AG09319 (cell line): ENCODE measurements at places on chromosomes 12 and 14.

GRCh38 chr12:132429946-132430643 lies 59.9 kb upstream of the FBRSL1 start:
- no peak for DNase-seq

GRCh38 chr12:129552996-129553750 lies 350.7 kb downstream of the TMEM132D start:
- DNase-seq = no peak

DNA sequence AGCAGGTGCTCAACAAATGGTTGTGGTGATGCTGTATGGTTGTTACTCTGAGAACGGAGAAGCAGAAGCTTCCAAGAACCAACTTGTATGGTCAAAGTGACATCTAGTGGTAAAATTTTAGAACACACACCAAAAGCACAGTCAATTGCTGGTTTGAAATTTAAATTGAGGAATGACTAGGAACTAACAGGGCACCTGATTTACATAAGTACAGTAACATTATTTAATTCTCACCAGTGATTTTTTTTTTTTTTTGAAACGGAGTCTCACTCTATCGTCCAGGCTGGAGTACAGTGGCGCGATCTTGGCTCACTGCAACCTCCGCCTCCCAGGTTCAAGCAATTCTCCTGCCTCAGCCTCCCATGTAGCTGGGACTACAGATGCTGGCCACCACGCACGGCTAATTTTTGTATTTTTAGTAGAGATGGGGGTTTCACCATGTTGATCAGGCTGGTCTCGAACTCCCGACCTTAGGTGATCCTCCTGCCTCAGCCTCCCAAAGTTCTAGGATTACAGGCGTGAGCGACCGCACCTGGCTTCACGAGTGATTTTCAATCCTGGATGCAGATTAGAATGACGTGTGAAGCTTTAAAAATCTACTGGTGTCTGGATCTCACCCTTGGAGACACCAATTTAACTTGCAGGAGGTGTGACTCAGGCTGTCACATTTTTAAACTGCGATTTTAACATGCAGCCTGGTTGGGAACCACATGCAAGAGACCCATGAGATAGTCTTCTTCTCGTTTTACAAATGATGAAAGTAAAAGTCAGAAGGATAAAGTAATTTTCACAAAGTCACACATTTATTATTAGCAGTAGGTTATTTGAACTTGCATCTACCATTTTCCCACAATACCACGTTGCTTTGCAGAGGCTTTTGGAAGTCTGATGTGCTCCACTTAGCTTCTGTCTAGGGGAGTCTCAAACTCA lies 14.1 kb upstream of the NUMB start:
- no peak for DNase-seq

DNA sequence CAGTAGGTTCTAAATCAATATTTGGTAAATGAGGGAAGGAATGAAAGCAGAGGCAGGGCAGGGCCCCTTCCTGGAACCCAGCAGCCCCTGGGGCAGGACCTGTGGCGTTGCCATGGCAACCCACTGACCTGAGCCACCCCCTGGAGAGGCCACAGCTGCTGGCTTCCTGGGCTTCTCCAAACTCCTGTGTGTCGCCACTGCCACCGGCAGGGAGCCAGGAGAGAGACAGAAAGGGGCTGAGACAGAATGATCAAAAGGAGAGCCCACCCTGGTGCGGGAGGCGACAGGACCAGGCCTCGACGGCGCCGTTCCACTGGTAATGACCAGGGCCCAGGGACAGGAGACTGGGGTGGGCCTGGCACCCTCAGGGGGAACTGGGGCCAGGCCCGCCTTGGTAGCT lies 18.2 kb downstream of the RFX4 start:
- DNase-seq = no peak

- DNase-seq = no peak
Measured at GRCh38 chr12:90627180-90627896, 327.6 kb downstream of the CCER1 start.

DNA sequence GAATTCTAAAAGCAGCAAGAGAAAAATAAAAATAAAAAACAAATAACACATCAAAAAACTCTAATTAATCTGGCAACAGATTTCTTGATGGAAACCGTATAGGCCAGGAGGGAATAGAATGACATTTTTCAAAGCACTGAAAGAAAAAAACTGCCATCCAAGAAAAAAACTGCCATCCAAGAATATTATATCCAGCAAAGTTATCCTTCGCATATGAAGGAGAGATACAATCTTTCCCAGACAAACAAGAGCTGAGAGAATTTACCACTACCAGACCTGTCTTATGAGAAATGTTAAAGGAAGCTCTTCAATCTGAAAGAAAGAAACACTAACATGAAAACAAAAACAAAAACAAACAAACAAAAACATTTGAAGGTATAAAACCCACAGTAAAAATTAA lies 214.8 kb downstream of the EMP1 start:
- no peak for DNase-seq

- no peak for DNase-seq
Measured at GRCh38 chr12:67572492-67572891, 76.1 kb upstream of the DYRK2 start.

GRCh38 chr14:65937960-65938316 lies 525.4 kb downstream of the FUT8 start:
- DNase-seq = no peak

DNA sequence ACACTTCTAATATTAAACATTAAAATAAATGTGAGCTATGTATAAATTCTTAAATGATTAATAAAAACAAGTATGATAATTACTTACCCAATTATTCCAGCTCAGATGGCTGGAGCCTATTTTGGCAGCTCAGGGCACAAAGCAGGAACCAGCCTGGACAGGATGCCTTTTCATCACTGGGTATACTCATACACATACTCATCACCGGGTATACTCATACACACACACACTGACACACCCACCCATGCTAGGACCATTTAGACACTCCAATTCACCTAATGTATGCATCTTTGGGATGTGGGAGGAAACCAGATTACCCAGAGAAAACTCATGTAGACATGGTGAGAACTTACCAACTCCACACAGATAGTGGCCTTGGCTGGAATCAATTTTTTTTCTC lies 57.9 kb upstream of the CNOT2 start:
- DNase-seq = no peak

- no peak for DNase-seq
Measured at GRCh38 chr14:29865299-29865698, 62.3 kb downstream of the PRKD1 start.

- DNase-seq = no peak
Measured at GRCh38 chr12:24815114-24815423, 133.8 kb downstream of the BCAT1 start.

DNA sequence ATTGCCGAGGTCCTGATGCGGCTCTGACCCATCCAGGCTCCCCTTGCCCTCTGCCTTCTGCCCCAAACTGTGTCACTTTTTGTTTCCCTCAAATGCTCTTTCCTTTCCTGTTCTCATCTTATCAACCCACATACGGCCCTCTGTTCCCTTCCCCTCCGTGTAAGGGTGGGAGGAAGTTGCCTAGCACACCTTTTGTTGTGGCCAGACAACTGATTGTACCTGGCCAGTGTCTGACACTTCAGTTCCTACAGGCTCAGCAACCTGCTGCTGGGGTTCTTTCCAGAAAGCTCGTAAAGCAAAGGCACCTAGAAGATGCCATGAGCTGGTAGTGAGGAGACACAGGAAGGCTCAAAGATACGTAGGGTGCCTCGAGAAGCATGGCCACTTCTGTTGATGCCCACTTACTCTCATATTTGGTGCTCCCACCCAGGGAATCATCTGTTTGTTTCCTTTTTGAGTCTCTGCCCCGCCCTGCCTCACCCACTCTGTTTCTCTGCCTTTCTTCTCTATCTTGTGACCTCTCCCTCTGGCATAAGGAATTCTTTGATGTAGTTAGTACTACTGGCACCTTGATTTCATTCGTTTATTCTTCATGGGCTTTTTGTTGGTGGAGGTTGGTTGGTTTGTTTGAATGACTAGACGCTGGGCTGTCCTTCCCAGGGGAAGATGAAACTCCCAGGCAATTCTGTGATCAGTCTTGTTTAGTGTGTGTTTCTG lies 152.4 kb upstream of the FKBP4 start:
- no peak for DNase-seq

- DNase-seq = no peak
Measured at GRCh38 chr14:64447876-64448670, 17.2 kb upstream of the AKAP5 start.

DNA sequence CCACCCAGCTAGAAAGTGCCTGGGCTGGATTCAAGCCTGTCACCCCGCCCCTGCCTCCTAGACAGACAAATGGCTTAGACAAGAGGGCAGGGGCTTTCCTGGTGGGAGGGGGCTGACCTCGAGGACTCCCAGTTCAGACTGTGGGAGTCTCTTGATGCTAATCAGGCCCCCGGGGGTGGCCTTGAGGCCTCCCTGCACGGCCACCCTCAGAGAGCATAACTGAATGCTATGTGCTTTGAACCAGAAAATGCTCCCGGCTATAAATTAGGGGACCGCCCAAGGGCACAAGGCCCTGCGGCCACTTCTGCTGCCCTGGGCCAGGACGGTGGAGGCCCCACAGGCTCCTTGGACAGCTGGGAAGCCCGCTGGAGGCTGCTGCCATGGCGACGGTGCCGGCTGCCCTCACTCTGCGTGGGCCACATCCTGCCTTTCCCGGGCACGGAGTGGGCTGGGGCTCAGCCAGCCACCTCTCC lies 111.0 kb upstream of the NCOR2 start:
- no peak for DNase-seq

- DNase-seq = no peak
Measured at GRCh38 chr12:2124466-2125023, 71.8 kb downstream of the CACNA1C start.

- no peak for DNase-seq
Measured at GRCh38 chr14:55432628-55433027, 7.8 kb downstream of the TBPL2 start.

DNA sequence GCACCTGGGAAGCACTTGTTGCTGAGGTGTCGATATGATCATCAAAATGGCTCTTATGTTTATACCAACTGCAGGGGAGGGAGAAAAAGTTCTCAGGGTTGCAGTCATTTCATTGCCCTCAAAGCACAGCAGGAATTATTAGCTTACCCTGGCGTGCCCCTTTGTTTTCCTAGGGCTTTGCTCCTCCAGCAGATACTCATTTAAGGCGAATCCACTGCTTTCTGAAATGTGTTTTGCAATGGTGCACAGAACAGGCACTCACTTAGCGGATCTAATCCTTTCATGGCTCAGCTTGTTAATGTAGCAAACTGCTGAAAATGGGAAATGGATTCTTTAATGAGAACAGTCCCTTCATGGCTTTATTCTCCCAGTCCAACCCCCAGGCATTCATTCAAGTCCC lies 76.7 kb downstream of the NKX2-1 start:
- no peak for DNase-seq

DNA sequence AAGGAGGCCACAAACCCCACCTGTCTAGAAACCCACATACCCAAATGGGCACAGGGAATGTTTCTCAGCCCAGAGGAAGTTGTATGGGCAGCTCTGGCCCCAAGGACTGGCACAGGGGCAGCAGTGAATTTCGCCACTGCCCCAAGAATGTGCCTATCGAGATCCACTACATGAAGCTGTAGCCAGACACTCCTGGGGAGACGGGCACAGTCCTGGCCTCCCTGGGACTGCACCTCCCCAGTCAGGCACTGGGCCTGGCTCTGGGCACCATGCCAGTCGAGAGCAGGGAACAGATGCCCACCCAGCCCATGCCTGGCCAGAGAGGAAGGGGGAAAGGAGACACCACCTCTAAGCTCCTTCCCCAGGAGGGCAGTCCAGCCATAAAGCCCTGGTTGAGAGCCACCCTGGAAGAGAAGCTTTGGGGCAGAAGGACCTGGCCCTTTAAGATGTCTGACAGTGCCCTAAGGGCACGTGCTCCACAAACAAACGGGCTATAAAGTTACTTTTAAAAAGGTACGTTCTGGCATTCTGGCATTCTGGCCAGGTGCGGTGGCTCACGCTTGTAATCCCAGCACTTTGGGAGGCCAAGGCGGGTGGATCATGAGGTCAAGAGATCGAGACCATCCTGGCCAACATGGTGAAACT lies 8.4 kb downstream of the ADCY6 start:
- no peak for DNase-seq

DNA sequence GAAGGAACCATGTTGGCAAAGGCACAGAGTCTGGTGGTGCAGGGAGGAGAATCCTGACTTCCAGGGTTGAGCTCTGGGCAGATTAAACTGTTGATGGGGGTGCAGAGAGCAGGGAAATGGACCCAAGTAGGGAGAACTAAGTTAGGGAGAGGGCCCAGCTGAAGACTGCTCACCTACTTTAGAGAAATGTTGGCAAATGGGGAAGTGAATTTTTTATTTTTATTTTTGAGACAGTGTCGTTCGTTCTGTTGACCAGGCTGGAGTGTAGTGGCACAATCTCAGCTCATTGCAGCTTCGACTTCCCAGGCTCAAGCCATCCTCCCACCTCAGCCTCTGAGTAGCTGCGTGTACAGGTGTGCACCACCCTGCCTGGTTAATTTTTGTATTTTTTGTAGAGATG lies 32.1 kb upstream of the TUBA1A start:
- no peak for DNase-seq

DNA sequence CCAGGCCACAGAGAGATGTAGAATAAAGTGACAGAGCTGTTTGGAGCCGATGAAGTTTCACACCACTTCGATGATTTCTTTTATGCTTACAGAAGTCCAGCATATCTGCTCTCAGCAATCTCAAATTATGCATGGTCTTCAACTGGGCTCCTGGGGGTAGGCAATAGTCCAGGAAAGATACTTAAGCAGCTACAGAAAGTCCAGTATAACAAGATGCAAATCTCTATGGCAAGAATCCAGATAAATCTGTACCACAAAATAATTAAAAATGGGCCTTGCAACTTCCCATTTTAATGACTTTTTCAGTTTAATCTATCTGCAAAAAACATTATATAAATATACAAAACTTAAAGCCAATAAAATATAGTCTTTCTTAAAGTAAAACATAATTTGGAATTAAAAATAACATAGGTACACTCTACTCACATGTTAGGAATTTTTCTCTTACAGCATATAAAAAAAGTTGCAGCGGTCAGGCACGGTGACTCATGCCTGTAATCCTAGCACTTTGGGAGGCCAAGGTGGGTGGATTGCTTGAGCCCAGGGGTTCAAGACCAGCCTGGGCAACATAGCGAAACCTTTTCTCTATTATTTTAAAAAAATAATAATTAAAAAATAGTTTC lies 20.5 kb upstream of the RAD51AP1 start:
- DNase-seq = no peak

DNA sequence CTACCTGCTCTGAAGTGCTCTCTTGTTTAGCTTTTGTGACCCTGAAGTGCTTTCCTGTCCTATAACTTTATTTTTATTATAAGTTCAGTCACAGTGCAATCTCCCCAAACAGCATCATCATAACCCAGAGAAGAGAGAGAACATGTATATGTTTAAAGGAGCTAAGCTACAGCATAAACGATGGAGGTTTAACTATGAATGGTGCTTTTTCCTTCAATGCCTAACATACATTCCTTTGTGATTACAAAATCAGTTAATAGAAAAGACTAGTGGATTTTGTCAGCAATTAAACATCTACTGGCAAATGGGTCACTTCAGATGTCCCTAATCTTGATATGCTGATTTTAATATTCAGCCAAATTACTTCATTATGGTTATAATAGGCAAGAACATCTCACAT lies 46.4 kb downstream of the ZFYVE21 start:
- DNase-seq = no peak

GRCh38 chr12:79841248-79841877 lies 93.5 kb downstream of the PPP1R12A start:
- no peak for DNase-seq
